ENCODE measurements at places on chromosomes 7 and 10. TPM values are rescaled to one million over a fixed set of nuclear protein-coding genes. Genes with fewer than 3 reads are reported as not detected.

NUP42 gene
- 33.6 TPM for total RNA-seq

DNA sequence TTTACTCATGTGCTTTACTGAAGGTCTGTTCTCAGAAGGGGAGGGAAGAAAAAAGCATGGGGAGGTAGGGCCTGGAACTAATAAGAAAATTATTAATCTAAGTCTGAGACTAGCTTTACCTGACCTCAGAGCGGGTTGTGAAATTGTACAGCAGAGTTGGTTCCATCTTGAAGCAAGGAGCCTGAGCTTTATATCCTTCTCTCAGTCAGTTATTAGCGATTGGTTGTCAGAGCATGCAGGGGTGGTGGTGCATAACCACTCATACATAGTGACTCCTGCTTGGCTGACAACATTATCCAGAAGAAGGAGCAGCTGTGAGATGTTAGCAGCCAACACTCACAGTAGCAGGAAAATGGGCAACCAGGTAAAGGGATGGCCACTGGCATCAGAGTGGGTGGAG is 976.3 kb upstream of the LRRTM3 start:
- DNase-seq: no peak

GRCh38 chr10:76073524-76073923 is 642.1 kb downstream of the LRMDA start:
- DNase-seq: no peak

- no peak for DNase-seq
Measured at GRCh38 chr7:10950494-10950893, 23.2 kb upstream of the PHF14 start.

GRCh38 chr10:62594093-62594520 is 210.4 kb upstream of the ADO start:
- DNase-seq: peak; percentile 85

GRCh38 chr10:43409385-43410109 is 561 bp upstream of the HNRNPF start:
- DNase-seq: peak; percentile 72

DNA sequence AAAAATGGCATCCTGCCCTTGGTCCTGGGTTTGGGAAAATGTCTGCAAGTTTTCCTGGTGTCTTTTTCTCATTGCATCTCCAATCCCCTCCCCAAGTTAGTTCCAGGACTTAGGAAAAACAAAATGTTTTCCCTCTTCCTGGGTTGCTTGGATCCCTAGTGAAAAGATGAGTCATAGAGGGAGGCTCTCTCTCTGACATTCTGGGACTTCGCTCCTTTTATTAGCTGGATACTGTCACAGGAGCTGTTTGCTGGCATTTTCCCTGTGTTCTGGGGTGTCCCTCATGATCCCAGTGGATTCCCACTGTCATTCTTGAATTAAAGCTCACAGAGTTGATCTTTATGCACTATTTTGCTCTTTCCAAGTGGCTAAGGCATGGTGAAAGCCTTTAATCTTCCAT is 316.4 kb upstream of the MBL2 start:
- DNase-seq: no peak

GRCh38 chr7:16509829-16510228 is 16.8 kb upstream of the LRRC72 start:
- no peak for DNase-seq

All from left lung (tissue), 14 donors.